ENCODE measurements at places on chromosomes 6 and 20. TPM values are rescaled to one million over a fixed set of nuclear protein-coding genes. Genes with fewer than 3 reads are reported as not detected.

The ADNP gene
- 68.0 TPM for total RNA-seq

The MROH8 gene
- total RNA-seq, result 3.3 TPM

The LY6G6C gene
- not detected for total RNA-seq

The MTFR2 gene
- 12.7 TPM for total RNA-seq

The IFT52 gene
- 14.4 TPM for total RNA-seq

Data from activated naive CD4-positive, alpha-beta T cell treated with anti-CD3 and anti-CD28 coated beads, Interleukin-2, amount 10 ng/mL, durations not matched to agents 5 hours and 36 hours (primary cell).